ENCODE measurements at places on chromosomes 16 and 17.

GRCh38 chr17:52032454-52032853 lies 126.1 kb downstream of the CA10 start:
- no peak for DNase-seq

DNA sequence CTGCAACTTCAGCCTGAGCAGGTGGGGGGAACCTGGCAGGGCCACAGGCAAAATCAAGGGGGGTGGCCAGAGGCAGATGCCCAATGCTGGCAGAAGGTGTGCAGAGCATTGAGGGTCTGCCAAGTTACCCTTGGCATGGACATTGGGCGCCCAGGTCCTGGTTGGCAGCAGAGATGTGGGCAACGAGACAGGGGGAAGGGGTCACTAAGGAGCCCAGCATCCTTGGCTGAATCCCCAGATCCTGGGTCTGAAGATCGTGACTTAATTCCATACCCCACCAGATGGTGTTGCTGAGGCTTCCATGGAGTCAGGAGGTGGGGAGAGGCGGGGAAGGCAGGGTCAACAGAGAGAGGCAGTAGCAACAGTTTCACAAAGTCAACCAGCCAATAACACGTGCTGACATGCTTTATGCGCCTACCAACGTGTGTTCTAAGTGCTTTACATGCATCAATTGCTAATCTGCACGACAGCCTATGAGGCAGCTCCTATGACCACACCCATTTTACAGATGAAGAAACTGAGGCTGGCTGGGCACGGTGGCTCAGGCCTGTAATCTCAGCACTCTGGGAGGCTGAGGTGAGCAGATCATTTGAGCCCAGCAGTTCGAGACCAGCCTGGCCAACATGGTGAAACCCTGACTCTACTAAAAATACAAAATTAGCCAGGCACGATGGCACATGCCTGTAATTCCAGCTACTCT lies 83.3 kb downstream of the GSG1L start:
- no peak for DNase-seq

- no peak for DNase-seq
Measured at GRCh38 chr16:68379472-68380347, 68.6 kb downstream of the SMPD3 start.

GRCh38 chr16:51815523-51815922 lies 664.5 kb upstream of the SALL1 start:
- DNase-seq: no peak

DNA sequence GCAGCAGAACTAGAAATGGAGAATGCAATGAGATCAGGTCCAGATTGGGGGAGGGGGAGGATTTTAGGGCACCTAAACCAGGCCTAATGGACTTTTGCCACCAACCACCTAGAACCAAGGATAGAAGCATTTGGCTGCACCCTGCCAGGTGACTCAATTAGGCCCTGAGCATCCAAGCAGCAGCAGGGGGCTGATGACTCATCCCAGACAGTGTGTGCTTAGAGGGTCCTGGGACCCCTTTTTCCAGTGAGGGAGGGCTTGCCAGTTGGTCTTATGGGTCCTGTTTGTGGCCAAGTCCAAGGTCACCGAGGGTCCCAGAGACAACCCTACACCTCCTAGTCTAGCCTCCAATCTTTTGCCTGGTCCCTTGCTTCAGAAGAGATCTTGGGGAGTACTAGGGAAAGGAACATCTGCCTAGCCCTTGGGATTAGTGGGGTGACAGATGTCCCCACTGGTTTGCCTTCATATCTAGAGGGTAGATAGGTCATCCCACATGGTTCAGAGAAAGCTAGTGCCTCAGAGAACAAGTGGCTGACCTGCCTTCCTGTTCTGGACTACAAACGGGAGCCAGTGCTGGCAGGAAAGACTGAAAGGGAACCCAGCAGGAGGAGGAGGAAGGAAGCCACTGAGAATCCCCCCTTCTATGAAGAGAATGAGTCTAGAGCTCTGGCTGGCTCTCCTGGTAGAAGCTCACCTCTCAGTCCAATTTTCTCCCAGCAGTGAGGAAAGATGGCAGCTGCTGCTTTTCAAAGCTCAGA lies 1.6 kb upstream of the TBKBP1 start:
- DNase-seq: no peak

DNA sequence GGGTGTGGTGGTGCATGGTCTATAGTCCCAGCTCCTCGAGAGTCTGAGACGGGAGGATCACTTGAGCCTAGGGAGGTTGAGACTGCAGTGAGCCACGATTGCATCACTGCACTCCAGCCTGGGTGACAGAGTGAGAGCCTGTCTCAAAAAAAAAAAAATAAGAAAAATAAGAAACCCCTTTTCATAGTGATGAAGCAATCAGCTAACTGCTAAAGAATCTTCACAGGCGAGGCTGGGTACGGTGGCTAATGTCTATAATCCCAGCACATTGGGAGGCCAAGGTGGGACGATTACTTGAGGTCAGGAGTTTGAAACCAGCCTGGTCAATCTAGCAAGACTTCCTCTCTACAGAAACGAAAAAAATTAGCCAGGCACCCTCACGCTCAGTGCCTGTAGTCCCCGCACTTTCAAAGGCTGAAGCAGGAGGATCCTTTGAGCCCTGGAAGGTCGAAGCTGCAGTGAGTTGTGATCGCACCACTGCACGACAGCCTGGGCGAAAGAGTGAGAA lies 760 bp downstream of the SLFN12L start:
- peak; percentile 65 for DNase-seq

DNA sequence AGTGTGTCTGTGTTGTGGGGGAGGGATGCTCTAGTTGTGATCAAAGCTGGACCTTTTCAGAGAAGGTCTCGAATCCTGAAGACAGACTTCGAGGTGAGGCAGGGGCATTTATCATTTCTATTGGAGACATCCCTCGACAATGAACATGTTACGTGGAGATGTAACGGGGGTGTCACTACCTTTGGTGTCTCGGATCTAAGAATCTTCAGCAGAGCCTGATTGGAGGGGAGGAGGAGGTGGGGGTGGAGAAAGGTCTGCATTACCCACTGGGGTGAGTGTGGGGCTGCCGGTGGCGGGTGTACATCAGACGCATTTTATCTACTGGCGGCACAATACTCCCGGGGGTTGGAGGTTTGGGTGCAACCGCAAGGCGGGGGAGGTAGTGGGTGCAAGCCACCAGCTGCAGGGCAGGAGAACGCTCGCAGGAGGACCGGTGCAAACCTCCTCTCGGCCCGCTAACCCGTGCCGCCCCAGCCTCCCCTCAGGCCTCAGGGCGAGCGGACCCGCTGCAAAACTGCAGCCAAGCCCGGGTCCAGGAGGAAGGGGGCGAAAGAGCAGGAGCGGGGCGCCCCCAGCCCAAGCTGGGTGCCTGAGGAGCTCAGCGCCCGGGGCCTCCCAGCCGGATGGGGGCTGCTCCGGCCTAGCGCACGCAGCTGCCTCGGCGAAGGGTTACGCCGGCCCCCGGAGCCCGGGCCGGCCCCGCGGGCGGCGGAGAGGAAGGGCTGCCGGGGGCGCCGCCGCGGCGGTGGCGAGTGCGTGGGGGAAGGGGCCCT lies 735 bp downstream of the ZNF652 start:
- DNase-seq: peak; percentile 87

DNA sequence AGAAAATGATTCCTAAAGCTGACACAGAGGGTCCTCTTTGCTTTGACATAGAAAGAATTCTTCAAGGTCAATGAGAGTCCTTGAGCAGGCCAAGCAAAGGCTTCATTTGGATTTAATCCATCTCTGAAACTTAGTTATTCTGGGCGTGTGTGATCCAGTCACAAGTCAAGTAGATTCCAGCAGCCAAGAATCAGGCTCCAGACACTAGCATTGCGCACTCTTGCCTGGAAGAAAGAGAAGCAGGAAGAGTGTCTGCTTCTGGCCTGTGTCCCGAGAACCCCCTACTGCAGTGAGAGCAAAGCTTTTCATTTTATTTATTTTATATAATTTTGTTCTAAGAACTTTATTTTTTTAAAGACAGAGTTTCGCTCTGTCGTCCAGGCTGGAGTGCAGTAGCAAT lies 88.2 kb upstream of the CACNG5 start:
- no peak for DNase-seq

DNA sequence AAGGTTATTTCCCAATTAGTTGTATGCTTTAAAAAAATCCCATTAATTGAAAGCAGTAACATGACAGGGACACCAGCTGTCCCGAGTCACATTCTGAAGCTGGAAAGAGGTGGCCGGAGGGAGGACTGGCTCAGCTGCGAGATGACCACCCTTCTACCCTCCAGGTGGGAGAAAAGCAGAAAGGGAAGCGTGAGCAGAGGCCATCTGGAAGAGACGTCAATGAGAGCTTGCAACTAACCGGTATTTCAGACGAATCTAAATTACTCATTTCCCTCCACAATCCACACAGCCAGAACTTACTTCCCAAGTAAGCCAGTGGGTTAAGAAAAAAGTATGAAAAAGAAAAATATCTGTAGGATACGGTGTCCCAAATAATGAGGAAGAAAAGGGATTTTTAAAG lies 28.5 kb upstream of the SLC38A8 start:
- no peak for DNase-seq

- no peak for DNase-seq
Measured at GRCh38 chr17:34820922-34821321, 140.3 kb downstream of the CCT6B start.

GRCh38 chr16:50365791-50366575 lies 2.8 kb downstream of the BRD7 start:
- DNase-seq: no peak

DNA sequence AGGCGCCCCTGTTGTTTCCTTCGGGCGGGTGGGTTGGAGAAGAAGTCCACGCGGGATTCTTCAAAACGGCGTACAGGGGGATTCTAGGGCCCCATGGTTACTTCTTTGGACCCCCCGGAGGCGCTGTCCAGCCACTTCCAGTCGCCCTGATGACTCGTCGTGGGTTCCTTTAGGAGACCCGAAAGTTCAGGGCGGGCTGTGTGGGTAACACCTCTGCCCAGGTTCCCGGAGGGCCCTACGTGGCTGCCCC lies 716 bp upstream of the HIC1 start:
- DNase-seq: peak; percentile 88

DNA sequence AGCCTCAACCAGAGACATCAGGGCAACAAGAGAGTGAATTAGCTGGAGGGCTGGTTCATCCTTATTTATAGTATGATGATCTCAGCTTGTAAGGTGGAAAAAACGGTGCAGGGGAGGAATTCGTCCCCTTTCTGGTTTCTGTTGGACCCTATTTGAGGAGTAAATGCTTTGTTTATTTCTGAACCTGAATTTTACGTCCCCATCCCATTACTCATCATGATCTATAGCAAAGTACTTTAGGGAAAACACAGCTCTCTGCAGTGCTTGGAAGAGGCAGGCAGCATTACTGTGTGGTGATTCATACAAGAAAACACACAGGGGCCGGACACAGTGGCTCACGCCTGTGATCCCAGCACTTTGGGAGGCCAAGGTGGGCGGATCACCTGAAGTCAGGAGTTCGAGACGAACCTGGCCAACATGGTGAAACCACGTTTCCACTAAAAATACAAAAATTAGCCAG lies 8.0 kb upstream of the VAT1L start:
- no peak for DNase-seq

GRCh38 chr17:56064506-56064905 lies 88.8 kb upstream of the ANKFN1 start:
- DNase-seq: no peak

DNA sequence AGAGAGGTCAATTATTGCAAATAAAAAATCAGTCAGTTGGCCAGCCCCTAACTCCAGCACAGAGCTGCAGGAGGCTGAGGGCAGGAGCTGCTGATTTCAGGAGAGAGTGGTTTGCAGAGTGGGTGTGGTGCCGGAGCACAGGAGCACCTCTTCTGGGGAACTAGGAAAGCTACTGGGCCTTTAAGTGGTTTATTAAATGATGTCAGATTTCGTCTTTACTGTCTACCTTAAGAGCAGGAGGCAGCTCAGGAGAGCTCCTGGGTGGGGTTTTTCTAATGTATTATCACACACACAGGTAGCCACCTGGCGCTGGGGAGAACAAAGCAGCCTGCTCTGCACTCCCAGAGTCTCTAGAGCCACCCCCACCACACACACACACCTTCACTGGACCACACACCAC lies 11.5 kb upstream of the HAS3 start:
- DNase-seq: no peak

- peak; percentile 58 for DNase-seq
Measured at GRCh38 chr17:74454197-74455024, 12.0 kb upstream of the CD300A start.
